ENCODE measurements at places on chromosomes 2 and 18.

- DNase-seq, result no peak
Observed at GRCh38 chr2:30729031-30729430, 78.2 kb downstream of the CAPN13 start.

DNA sequence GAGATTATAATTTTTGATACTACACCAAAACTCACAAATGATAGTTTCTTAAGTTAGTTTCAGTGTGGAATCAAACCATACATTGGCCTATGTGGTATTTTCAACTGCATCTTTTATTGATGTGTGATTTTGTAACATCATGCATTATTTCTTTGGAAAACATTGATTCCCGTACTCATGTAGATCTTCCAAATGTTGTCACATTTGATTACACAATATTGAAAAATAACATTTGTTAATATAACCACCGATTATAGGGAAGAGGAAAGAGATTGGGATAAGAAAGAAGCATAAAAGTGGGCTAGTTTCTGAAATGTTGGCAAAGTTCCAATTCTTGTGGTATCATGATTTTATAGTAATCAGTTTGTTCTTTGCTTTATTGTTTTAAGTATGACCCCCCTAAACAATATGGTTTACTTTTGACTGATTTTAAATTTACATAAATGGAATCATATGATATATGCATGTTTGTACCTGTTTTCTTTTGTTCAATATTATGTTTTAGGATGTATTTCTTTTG is 117.2 kb upstream of the OTX1 start:
- DNase-seq, result no peak

- DNase-seq, result no peak
Observed at GRCh38 chr2:159064446-159065301, 96.2 kb downstream of the TANC1 start.

GRCh38 chr2:37282746-37283145 is 41.9 kb downstream of the PRKD3 start:
- DNase-seq, result no peak

GRCh38 chr2:181697571-181697970 is 17.3 kb upstream of the NEUROD1 start:
- DNase-seq, result no peak

DNA sequence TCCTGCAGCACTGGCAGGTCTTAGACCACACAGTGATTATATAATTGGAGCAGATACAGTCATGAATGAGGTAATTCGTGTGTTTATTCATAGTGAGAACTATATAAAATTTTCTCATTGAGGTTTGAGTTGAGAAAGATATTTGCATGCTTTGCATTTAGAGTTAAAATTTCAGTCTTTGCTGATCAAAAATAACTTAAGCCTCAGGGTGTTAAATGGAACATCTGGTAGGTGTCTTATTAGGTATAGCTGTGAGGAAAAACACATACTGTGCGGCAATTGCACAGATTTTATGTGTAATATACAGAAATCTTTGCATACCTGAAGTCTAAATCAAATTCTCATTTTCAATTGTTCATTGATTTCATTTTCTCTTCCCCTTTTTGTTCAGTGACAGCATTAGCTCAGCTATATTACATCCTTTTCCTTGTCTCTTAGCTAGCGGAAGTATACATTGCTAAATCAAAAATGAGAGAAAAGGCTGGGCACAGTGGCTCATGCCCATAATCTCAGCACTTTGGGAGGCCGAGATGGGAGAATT is 21.2 kb downstream of the GORASP2 start:
- no peak for DNase-seq

- DNase-seq, result no peak
Observed at GRCh38 chr2:145277922-145278321, 758.0 kb upstream of the ZEB2 start.

GRCh38 chr18:48885924-48886400 is 64.8 kb downstream of the SMAD7 start:
- DNase-seq, result no peak

DNA sequence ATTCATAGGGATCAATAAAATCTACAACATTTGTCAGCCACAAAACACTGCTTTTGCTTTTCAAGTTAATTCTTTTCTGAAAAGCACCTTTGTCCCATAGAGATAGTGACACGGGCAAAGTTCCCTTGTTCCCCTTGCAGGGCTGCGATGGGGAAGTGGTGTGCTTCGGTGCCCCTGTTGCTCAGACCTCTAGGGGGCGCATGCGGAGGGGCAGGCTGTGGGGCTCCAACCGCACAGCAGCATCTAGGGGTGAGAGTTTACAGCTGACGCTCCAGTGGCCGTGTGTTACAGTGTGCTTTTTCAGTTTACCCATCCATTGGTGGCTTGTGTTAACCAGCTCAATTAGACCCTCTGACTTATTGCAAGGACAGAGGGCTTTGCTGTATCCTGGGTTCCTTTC is 1432.2 kb upstream of the ACVR2A start:
- DNase-seq, result no peak

- no peak for DNase-seq
Observed at GRCh38 chr2:105734762-105735538, 9.8 kb upstream of the NCK2 start.

DNA sequence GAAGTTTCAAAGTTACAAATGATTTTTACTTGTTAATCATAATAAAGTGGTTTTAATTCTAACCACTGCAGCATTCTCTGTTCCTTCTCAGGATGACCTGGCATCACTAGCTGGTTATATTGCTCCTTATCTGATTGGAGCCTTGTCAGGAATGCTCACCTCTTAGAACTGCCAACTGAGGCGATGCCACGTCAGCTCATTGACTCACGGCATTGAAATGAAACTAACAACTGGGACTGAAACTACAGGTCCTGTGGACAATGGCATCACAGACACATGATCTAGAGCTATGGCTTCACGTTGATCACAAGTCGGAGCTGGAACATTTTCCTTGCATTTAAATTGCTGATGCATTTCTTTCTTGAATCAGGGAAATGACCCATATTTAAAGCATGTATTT is 54.9 kb upstream of the MAP2 start:
- no peak for DNase-seq

DNA sequence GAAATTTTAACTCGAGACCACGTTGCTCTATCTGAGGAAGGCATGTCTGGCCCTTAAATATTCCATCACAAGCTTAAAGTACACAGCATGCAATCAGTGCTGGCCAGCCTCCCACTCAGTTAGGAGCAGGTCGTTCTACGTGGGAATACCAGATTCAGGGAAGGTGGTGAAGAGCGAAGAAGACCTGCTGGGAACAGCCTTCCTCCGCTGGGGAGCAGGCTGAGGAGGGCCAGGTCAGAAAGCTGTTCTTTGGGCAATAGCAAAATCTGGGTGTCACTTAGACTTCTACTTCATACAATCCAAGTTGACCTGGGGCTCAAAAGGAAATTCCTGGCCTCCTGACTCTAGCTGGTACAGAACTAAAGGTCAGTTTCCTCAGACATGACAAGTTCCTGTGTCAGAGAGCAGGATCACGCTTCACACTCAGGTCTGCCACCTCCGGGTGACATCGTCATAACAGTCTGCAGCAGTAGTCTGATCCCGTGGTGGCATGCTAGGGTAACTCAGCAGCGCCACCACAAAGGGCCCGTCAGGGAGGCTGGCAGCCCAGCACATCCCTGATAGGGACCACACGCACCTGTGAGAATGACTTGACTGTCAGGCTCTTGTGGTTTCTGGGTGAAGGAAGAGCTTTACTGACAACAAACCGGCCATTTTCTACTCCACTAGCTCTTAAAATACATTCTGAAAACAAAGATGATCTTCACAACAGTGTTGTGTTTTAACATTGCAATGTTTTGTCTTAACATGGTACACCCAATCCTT is 35.2 kb upstream of the NAPG start:
- peak; percentile 60 for DNase-seq

GRCh38 chr18:63832470-63832869 is 55.0 kb upstream of the SERPINB2 start:
- DNase-seq, result no peak

- DNase-seq, result no peak
Observed at GRCh38 chr2:217934321-217935131, 68.3 kb downstream of the TNS1 start.

GRCh38 chr2:238913931-238914647 is 66.2 kb downstream of the TWIST2 start:
- DNase-seq, result no peak

- no peak for DNase-seq
Observed at GRCh38 chr2:131056932-131057287, 36.4 kb downstream of the FAM168B start.

- DNase-seq, result no peak
Observed at GRCh38 chr2:49210191-49210590, 55.9 kb upstream of the FSHR start.

DNA sequence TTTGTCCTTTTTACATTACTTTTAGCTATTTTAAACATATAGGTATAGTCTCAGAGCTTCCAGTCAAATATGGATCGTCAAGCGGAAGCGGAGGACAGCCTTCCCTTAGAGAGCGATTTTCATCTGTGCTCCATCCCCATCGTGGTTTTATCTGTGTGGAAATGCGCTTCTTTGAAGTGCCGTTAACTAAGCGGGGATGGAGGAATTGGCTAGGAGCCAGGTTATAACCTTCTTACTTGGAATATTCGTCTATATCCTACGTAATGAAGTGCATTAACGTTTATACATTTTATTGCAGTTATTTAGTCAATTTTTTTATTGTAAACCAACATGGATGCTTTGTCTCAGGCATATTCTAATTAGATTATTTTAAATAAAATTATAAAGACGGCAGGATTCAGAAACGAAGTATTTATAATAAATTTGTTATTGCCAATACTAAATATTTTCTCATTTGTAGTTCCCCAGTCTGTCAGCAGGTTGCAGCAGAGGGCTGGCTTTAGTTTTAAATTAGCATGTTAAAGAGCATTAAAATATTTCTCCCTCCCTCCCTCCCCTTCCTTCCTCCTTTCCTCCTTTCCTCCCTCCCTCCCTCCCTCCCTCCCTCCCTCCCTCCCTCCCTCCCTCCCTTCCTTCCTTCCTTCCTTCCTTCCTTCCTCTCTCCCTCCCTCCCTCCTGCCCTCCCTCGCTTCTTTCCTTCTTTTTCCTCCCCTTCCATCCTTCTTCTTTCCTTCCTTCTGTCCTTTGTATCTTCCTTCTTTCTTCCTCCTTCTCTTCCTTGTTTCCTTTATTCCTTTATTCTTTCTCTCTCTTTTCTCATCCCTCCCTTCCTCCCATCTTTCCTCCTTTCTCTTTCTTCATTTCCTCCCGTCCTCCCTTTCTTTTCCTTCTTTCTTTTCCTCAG is 80.6 kb upstream of the DOCK10 start:
- peak; percentile 31 for DNase-seq

GRCh38 chr2:225112362-225113126 is 70.3 kb upstream of the DOCK10 start:
- no peak for DNase-seq

GRCh38 chr2:75466708-75467311 is 93.9 kb downstream of the EVA1A start:
- DNase-seq, result no peak

GRCh38 chr2:10223932-10224720 is 78.6 kb upstream of the HPCAL1 start:
- DNase-seq, result no peak

- DNase-seq, result no peak
Observed at GRCh38 chr2:157420771-157421323, 23.0 kb downstream of the CYTIP start.

DNA sequence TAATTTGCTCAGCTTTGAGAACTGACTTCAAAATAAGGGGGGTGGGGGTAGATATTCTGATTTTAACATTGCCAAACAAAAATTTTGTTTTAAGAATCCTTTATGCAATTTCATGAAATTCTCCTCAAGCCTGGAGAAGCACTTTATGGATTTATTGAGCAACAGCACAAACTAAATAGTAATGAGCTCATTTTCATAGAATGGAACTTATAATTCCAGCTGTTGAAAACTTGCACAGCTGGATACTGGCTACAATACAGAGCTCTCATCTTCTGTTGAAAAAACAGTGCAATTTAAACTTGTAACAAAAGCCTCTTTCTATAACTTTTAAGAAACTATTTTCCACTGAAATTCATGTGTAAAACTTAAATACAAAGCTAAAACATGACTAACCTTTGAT is 137.6 kb upstream of the FN1 start:
- DNase-seq, result no peak

- DNase-seq, result no peak
Observed at GRCh38 chr2:23629772-23630480, 244.9 kb downstream of the KLHL29 start.

DNA sequence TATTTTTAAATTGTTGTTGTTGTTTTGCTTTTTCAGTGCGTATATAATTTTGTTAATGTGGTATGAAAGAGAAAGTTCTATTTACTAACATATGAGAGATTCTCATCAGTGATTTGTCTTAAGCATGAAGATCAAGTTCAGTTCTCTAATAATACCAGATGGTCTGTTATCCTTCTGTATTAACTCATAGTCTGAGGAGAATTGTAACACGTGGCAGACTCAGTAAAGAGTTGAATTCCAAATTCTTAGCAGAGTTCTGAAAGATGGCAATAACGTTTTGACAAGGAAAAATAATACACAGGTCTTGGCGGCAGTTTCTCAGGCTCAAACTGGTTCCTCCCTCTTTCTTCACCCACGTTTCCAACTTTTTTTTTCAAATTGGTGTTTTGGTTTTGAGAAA is 17.2 kb upstream of the COL3A1 start:
- no peak for DNase-seq

DNA sequence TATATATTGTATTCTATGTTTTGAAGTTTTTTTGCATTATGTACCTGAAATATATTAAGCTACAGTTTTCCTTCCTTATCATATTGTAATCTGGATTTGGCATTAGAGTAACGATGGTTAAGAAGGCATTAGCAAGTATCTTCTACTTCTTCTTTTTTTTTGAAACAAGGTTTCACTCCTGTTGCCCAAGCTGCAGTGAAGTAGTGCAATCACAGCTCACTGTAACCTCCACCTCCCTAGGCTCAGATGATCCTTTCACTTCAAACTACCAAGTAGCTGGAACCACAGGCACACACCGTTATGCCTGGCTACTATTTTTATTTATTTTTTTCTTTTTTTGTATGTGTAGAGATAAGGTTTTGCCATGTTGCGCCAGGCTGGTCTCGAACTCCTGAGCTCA is 201.1 kb downstream of the ZNF804A start:
- no peak for DNase-seq

- no peak for DNase-seq
Observed at GRCh38 chr2:214515111-214515510, 104.3 kb downstream of the VWC2L start.

GRCh38 chr2:151827564-151828142 is 568 bp downstream of the ARL5A start:
- peak; percentile 34 for DNase-seq

DNA sequence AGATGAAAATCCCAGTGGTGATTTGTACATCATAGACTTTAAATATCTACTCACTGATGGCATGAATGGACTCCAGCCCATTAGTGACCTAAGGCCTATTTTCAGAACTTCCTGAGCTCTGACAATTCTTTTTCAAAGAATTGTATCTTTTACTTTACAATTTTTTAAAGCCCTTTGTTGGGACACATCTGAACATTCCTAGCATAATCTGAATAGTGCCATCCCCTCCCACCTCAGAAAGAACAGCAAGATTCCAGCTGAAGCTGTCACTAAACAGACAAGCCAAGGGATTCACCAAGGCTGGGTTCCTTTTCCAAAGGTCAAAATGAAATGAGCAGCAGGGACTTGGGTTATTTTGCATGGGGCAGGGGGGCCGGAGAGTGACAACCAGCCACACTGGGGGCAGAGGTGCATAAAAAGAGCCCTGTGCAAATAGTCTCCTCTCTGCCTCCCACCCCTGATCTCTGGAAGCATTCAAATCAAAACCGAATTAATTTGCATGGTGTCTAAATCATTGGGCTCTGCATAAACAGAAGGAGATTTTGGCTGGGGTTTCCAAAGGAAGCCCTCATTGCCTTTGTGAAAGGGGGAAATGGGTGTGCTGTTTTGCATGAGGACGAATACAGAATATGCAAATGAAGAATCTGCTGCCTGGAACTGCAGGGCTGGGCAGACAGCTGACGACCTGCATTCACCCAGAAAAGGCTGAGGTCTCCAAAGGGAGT is 17.2 kb downstream of the EPHA4 start:
- DNase-seq, result no peak
